ENCODE measurements at places on chromosomes 4 and X. TPM values are rescaled to one million over a fixed set of nuclear protein-coding genes. Genes with fewer than 3 reads are reported as not detected.

DNA sequence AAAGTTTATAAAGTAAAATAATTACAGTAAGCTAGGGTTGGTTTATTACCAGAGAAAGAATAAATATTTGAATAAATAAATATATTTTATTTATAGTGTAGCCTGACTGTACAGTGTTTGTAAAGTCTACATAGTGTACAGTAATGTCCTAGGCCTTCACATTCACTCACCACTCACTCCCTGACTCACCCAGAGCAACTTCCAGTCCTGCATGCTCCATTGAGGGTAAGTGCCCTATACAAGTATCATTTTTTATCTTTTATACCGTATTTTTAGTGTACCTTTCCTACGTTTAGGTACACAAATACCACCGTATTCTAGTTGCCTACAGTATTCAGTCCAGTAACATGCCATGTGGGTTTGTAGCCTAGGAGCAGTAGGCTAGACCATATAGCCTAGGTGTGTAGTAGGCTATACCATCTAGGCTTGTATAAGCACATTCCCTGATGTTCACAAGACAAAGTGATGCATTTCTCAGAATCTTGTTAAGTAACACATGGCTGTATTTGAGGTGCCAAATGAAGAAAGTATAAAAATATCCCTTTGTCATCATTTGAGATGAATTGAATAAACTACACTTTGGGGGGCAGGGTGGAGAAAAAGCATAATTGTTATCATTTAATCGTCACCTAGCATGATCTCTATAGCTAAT is 14.7 kb upstream of the KLHL8 start:
- no peaks in the 10 kb centered on the region for H3K27me3 ChIP-seq
- peak; percentile 62 for DNase-seq
- H3K27ac ChIP-seq = no peak overlapping the region
- H3K4me1 ChIP-seq = peaks cover 6% of the 10 kb centered on the region
- no peaks in the 10 kb centered on the region for H3K36me3 ChIP-seq
- peak overlapping the region; percentile 72 for H3K4me3 ChIP-seq

GRCh38 chrX:136525738-136526606 is 6.0 kb upstream of the VGLL1 start:
- no peak overlapping the region for H3K27ac ChIP-seq
- no peaks in the 10 kb centered on the region for H3K36me3 ChIP-seq
- H3K27me3 ChIP-seq = no peaks in the 10 kb centered on the region
- H3K4me1 ChIP-seq = no peaks in the 10 kb centered on the region
- H3K4me3 ChIP-seq = no peak overlapping the region

ARHGAP6 gene
- 1.8 TPM for total RNA-seq

GLRA2 gene
- total RNA-seq = not detected

Measured in IMR-90 (cell line).